ENCODE measurements at places on chromosomes 3 and 15.

- DNase-seq: no peak
Measured at GRCh38 chr3:196144383-196145105, 62.7 kb upstream of the TFRC start.

DNA sequence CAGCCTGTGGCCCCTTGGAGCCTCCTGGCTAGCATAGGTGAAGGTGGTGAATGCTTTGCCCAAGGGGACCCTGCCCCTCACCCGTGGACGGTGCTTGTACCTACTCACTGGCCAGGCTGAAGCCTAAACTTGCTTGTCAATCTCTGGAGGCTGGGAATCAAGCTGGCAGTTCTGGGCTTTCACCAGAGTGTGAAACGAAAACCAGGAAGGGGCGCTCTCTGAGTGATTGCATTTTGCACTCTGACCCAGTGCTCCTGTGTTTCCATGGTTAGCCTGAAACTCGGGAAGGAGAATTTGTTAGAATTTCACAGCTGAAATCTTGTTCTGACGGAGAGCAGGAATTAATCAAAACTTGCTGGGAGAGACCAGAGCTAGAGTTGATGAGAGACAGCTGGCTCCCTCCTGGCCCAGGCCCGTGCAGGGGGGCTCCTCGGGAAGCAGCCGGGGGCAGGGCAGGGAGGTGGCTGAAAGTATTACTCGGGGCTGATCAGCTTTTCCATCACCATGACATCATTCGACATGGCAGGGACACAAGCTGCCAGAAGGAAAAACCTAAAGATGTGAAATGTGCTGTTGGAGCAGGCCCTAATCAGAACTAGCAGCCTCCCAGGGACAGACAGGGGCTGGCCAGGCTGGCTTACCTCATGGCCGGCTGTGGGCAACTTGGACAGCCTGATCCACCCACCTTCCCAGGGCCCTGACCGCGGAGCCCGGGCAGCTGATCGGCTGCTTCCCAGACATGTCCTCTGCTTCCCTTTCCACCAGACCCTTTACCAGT is 323.6 kb upstream of the CTDSPL start:
- no peak for DNase-seq

GRCh38 chr15:33068007-33068481 is 126.5 kb downstream of the FMN1 start:
- DNase-seq: peak; percentile 19

GRCh38 chr3:179036626-179037300 is 34.8 kb downstream of the ZMAT3 start:
- DNase-seq: no peak

- no peak for DNase-seq
Measured at GRCh38 chr3:118548434-118548833, 486.2 kb downstream of the IGSF11 start.

DNA sequence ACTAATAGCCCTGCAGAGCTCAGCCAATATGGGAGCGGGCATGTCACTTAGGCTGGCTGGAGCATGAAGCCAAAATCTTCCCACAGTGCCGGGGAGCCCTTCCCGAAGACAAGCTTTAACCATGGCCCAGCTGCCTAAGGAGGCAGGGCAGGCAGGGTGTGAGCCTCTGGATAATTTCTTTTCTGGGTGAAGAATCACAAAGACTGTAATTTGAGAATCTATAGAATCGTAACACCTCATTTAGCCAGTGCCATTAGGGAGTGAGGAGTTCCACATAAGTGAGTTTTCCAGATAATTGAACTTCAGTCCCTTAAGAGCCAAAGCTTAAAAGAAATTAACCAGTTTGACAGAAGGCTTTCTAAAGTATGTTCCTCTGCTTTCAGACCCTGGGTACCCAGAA is 40.2 kb upstream of the TLE3 start:
- no peak for DNase-seq

DNA sequence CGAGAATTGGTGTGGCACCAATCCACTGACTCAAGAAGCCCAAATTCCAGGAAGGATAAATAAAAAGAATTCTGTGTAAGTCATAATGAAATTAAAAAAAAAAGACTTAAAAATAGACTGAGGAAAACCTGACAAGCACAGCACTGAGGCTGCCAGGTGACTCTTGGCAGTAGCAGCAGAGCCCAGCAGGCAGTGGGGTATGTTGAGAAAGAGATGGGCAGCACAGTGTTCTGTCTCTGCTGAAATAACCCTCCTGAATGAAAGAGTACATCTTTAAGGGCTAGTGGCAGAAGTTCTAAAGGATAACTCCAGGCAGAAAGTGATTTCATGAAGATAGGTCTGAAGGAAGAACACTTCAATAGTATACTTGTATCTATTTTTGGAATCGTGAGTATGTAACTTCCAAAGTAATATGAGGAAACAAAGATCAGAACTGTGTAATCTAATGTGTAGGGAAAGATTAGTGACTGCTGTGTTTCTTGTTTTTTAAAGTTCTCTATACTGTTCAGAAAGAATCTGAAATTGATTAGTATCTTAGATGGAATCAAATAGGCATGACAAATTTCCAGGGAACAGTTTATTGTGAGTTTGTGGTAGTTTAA is 75.9 kb downstream of the RAB7A start:
- DNase-seq: no peak

All from NCI-H2029 (cell line).